RWPE1 (cell line): ENCODE measurements at places on chromosomes 4 and X.

DNA sequence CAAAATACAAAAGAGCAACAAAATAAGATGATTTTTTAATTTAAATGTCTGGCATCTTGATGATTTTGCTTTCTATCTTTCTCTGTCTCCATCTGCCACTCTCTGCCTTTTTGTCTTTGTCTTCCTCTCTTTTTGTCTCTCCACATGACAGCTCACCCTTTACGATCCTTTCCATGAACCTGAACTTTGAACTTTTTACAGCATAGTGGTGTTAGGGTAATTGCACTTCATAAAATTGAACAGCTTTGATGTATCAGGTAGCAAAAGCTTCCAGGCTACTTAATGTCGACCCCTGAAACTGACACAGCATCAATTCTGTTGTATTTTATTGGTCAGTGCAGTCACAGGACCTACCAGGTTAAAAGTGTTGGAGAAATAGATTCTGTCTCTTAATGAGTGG, 1517.0 kb downstream of the ADGRL3 start:
- DNase-seq, result no peak

GRCh38 chr4:112766422-112766821, 129.5 kb downstream of the LARP7 start:
- DNase-seq, result no peak

- DNase-seq, result no peak
Observed at GRCh38 chr4:1015746-1016145, 4.3 kb downstream of the FGFRL1 start.

DNA sequence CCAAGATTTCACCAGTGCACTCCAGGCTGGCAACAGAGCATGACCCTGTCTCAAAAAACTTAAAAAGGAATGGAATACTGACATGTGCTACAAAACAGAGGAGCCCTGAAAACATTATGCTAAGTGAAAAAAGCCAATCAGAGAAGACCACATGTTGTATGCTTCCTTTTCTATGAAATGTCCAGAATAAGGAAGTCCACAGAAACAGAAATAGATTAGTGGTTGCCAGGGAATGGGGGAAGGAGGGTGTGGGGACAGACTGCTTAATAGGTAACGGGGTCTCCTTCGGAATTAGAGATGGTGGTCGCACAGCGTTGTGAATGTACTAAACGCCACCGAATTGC, 30.1 kb upstream of the KIAA0232 start:
- DNase-seq, result no peak

- peak; percentile 69 for DNase-seq
Observed at GRCh38 chr4:53592686-53593501, 1.6 kb upstream of the LNX1 start.

DNA sequence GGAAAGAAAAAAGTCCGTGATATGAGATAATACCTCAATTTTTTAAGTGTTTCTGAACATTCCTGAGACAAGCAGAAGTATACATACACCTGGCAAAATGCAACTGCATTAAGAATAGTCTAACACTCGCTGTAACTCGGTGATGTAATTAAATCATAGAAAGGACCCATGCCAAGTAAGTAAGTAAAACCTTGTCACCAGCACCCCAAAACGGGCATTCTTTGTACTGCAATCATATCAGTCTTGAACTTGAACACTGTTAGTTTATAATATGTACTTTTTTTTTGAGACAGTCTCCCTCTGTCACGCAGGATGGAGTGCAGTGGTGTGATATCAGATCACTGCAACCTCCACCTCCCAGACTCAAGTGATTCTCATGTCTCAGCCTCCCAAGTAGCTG, 47.4 kb downstream of the SMIM14 start:
- peak; percentile 65 for DNase-seq

- DNase-seq, result no peak
Observed at GRCh38 chr4:66613591-66613990, 931.7 kb downstream of the CENPC start.

DNA sequence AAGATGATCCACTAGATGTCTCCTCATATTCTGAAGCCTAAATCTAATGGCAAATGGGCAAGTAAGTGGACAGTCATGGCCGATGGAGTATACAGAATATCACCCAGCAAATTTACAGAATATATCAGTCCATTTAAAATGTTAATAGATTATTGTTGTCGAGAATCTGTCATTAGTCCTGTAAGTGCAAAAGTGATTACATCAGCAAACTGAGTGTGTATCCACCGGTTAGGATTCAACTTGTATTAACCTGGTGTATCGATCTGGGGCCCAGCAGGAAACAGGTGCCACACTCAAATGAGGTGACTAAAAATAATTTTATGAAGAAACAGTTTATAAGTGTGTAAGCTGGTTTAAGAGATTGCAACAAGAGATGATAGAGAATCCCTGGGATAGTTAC, 367.9 kb upstream of the FAM47C start:
- DNase-seq, result no peak

- no peak for DNase-seq
Observed at GRCh38 chr4:170887396-170887795, 797.6 kb upstream of the AADAT start.
